ENCODE measurements at places on chromosomes 12 and 14. TPM values are rescaled to one million over a fixed set of nuclear protein-coding genes. Genes with fewer than 3 reads are reported as not detected.

CLEC6A gene
- total RNA-seq: not detected

OLR1 gene
- not detected for total RNA-seq

DNA sequence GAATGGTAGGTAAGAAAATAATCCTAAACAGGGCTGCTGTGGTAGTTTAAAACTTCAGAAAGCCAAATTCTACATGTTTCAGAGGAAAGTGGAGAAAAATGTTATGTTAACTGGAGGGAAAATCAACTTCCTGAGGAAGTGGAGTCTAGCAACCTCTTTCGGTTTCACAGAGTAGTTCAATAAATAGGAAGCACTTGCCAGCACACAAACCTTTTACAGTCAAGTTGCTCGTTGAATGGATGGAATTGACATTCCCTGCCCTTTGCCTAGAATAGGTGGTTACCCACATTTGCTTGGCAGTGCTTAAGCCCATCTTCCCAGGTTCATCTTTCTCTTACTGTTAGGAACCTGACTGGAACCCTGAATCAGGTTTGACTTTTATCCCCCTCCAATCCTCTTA lies 15.9 kb downstream of the ANKRD13A start:
- peaks cover 48% of the 10 kb centered on the region for H3K4me1 ChIP-seq
- H3K27ac ChIP-seq: peak overlapping the region; percentile 72
- DNase-seq: no peak
- peak overlapping the region; percentile 28 for H3K4me3 ChIP-seq

GRCh38 chr14:103118018-103118662 lies 5.1 kb upstream of the TNFAIP2 start:
- DNase-seq: no peak
- no peak overlapping the region for H3K27ac ChIP-seq
- H3K4me3 ChIP-seq: no peak overlapping the region
- H3K27me3 ChIP-seq: peaks cover 21% of the 10 kb centered on the region
- peaks cover 11% of the 10 kb centered on the region for H3K4me1 ChIP-seq

- H3K36me3 ChIP-seq: no peaks in the 10 kb centered on the region
- no peak overlapping the region for H3K4me3 ChIP-seq
- no peak for DNase-seq
- H3K27ac ChIP-seq: no peak overlapping the region
- no peaks in the 10 kb centered on the region for H3K4me1 ChIP-seq
These were observed 17.7 kb upstream of the SLCO1B1 start for GRCh38 chr12:21113266-21113665.

DNA sequence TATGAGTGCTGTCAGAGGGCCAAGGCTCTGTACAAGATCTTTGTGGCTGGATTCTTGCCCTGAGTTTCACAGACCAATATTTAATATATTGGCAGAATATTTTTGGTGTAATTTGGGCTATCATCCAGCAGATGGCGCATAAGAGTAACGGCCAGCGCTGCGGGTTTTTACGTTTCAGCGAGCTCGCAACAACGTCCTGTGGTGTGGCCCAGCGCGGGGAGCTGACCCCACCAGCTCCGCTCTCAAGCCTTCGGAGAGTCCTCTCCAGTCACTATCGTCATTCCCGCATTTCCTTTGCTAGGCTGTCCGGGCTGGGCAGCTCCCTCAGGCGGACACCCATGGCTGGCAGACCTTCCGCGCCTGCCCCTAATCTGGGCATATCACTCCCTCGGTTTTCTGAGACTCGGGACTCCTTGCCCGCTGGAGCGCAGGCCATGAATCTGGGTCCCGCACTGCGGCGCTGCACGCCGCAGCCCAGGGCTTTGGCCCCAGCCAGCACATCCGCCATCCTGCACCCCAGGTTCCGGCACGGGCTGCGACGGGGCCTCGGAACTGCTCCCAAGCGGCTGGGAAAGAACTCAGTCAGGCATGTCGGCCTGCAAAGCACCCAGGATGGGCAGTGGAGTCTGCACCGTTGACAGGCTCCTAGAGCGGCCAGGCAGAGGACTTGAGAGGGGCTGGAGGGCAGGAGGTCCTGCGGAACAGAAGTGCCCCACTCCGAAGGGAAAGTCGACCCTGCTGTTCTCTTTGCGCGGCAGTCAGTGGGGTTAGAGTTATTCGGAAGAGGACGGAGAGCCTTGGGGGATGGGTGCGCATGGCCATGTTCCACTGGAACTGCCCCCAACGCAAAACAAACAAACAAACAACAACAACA lies 18.4 kb downstream of the OLR1 start:
- peaks cover 41% of the 10 kb centered on the region for H3K27me3 ChIP-seq
- peak overlapping the region; percentile 76 for H3K4me3 ChIP-seq
- H3K4me1 ChIP-seq: peaks cover 12% of the 10 kb centered on the region
- H3K36me3 ChIP-seq: no peaks in the 10 kb centered on the region

- H3K4me3 ChIP-seq: no peak overlapping the region
- H3K36me3 ChIP-seq: no peaks in the 10 kb centered on the region
These were observed 135.5 kb upstream of the FUT8 start for GRCh38 chr14:65277027-65277426.
